ENCODE measurements at places on chromosomes 6 and 20. TPM values are rescaled to one million over a fixed set of nuclear protein-coding genes. Genes with fewer than 3 reads are reported as not detected.

DNA sequence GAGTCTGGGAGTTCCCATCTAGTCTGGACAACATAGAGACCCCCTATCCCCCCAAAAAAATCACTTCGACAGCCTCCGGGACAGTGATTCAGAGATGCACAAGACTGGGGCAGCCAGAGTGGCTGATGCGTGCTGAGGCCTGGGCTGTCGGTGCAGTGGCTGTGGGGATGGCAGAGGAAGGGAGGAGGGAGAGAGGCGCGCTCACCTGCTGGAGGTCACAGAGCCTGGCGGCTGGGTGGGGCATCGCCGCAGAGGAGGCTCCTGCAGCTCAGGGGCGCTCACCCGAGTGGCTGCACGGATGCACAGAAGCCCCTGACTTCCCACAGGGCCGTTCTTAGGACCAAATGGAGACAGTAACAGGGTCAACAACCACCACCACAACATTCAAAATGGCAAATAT is 182.8 kb downstream of the SMOC2 start:
- DNase-seq = no peak

- no peak for DNase-seq
These were observed 137.4 kb upstream of the HDAC2 start for GRCh38 chr6:114108119-114109002.

Gene L3MBTL1
- 1.8 TPM for polyA plus RNA-seq

GRCh38 chr6:166541366-166541765 is 45.1 kb downstream of the RAMACL start:
- DNase-seq = no peak

Gene B4GALT5
- polyA plus RNA-seq = 2.0 TPM

DNA sequence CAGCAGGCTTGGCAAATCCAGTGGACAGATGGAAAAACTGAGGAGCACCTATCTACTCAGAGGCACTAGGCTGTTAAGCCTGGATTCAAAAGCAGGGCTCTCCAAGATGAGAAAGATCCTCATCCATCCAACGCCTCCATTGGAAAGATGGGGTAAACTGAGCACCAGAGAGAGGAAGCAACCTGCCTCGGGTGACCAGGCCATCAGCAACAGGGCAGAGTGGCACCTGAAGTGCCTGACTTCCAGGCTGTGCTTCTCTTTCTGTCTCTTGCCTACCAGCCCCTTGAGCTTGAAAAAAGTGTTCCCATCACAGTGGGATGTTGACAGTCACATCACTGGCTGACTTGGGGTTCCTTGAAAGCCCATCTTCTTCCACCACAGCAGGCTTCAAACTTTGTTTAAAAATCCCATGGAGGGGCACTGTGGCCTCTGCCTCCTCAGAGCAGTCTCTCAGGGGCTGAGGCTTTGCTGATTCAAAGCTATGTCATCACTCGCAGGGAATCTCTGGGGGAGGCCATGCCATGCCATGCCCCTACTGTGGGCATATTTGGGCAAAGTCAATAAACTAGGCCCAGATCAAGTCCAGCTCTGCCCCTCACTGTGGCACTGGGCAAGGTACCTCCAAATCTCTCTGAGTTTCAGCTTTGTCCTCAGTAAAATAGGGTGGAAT is 44.8 kb upstream of the TGM2 start:
- DNase-seq = no peak

GRCh38 chr6:18585032-18585573 is 198.0 kb downstream of the RNF144B start:
- DNase-seq = no peak

DNA sequence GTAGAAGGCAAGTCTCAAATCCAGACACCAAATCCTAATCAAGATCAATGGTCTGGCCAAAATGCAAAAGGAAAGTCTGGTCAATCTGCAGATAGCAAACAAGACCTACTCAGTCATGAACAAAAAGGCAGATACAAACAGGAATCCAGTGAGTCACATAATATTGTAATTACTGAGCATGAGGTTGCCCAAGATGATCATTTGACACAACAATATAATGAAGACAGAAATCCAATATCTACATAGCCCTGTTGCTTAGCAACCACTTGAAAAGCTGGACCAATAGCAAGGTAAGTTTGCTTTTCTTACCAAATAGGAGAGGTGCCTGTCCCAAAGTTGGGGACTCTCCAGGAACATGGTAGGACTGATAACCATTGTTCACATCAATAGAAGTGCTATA is 2.0 kb downstream of the SEMG2 start:
- DNase-seq = no peak

Gene STX11
- polyA plus RNA-seq = 16.7 TPM

Gene TNFAIP3
- 127 TPM for polyA plus RNA-seq

DNA sequence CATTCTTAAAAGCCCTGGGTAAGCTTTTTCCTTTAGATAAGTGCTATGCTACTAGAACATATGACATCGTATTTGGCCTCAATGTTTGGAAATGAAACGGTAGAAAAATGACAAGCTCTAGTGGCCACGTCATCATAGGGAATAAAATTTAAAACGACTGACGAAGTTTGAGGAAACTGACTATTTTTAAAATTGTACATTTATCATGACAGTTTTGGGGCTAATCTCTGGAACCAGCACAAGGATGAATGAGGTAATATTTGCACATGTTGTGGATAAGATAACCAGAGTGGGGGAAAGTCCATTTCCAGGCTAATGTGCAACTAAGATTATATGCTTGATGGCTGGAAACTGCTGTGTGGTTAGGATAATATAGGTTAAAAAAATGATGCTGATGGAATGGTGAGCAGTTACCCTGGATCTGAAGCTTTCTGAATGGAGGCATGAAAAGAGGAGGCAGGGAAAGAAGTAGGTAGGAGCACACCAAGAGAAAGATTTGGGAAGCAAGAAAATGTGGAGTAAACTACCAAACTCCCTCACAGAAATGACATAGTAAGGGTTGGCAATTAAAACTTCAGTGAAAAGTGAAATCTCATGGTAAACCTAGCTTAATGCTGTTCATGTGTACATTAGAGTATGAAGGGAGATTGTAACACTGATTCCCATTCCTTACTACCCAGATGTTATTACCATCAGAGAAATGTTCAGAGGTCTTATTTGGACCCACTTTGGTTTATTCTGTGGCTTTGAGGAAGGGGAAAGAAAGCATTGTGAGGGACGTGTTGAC is 42.7 kb upstream of the CEP162 start:
- DNase-seq = no peak

Gene ADGRF5
- not detected for polyA plus RNA-seq

GRCh38 chr20:43388268-43389002 is 69.3 kb upstream of the SRSF6 start:
- no peak for DNase-seq

DNA sequence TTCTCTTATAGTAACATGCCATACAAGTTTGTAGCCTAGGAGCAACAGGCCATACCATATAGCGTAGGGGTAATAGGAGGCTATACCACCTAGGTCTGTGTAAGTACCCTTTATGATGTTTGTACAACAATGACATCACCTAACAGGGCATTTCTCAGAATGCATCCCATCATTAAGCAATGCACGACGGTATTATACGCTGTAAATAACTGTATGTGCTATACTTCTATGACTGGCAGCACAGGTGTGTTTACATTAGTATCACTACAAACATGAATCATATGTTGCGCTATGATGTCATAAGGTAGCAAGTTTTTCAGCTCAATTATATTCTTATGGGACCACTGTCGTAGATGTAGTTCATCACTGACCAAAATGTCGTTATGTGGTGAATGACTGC is 31.0 kb downstream of the ADNP start:
- no peak for DNase-seq

DNA sequence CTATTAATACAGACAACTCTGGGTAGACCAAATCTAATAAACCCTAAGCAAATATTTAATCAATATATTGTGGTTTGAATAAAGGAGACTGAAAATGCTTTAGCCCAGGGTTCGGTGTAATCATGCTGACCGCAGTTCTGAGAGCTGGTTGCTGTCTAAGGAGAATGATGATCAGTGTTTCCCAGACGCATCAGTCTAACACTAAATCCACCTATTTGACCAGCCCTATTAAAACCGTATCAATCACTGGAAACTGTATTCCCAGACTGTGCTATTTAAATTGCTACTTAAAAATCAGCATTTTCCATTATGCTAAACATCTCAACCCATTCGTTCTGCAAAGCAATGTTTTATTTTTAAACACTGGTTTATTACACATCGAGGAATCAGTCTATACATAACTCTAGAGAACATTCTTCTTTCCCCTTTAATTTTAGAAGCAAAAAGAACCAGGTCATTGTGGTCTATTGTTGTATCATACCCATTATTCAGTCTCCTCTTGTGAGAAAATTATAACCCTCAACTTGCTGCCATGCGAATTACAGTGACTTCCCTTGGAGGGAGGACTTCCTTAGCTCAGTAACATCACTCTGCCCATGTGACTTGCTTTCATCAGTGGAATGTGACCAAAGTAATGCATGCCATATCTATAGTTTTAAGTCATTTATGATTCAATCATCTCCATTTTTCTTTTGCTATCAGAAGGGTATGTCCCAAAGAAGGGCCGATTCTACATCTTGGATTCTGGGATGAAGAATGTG is 515.2 kb upstream of the JAG1 start:
- no peak for DNase-seq

GRCh38 chr6:11556309-11556708 is 18.8 kb downstream of the TMEM170B start:
- no peak for DNase-seq

GRCh38 chr6:88810701-88811100 is 152.7 kb downstream of the RNGTT start:
- no peak for DNase-seq

- no peak for DNase-seq
These were observed 1.3 kb downstream of the PHACTR2 start for GRCh38 chr6:143679041-143679440.

GRCh38 chr6:28643017-28643740 is 117.5 kb downstream of the GPX5 start:
- DNase-seq = no peak

DNA sequence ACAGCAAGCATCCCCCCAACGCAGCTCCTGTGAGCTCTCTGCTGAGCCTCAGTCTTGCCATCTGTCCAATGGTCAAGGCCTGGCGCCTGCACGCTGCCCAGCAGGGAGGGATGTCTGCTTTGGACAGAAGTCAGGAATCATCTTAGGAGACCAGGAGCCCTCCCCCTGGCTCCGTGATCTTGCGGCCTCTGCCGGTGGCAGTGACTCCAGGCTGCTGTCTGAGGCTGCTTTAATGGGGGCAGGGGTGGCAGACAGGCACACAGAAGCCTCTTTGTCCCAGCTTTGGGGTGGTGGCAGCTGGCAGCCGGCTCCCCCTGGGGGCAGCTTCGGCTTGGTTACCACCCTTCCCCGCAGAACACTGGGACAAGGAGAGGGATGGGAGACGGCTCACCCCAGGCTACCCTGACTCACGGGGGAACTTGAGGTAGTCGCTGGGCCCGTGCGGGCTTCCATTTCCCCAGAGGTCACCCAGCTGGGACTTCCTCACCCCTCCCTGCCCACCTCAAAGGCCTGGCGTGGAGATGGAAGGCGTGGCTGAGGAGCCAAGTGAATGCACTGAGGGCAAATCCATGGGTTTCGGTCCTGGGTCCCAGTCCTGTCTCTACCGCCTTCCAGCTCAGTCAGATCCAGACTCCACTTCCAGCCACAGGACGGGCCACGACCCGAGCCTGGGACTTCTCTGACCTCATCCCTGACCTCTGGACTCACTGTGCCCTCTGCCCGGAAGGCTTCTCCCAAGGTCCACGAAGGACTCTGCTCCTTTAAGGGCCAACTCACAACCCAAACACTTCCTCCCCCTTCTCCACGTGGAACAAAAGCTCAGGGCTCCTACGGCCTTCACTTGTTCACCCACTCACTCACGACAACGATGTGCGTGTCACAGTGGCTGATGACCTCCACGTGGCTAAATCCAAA is 14.8 kb downstream of the PEDS1 start:
- no peak for DNase-seq

GRCh38 chr6:146301764-146302163 is 241.9 kb upstream of the RAB32 start:
- DNase-seq = no peak

- no peak for DNase-seq
These were observed 314.0 kb upstream of the JAG1 start for GRCh38 chr20:10987651-10988383.

DNA sequence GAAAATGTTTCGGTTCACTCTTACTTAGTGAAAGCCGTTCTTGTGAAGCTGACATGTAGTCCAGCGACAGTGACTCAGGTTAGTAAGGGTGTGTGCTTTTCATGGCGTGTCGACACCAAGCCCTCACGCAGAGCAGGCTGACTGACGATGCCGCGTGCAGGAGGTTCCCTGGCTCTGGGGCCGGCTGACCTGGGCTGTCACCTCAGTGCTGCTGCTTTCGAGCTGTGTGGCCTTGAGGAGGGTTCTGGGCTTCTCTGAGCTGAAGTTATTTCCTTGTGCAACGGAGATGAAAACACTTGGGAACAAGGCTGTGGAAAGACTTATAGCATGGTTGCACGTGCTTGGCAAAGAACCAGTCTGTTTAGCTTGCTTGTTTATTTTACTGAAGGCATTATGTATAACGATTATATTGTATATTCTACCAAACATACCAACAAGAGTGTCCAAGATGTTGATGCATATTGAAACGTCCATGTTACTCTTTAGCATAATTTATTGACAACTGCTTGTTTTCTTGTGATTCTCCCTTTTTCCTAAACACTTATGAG is 59.2 kb downstream of the PHACTR3 start:
- DNase-seq = no peak

Gene KIAA1755
- polyA plus RNA-seq = not detected

Gene CYP24A1
- polyA plus RNA-seq = 0.40 TPM

- no peak for DNase-seq
These were observed 10.0 kb upstream of the PACSIN1 start for GRCh38 chr6:34455831-34456230.

DNA sequence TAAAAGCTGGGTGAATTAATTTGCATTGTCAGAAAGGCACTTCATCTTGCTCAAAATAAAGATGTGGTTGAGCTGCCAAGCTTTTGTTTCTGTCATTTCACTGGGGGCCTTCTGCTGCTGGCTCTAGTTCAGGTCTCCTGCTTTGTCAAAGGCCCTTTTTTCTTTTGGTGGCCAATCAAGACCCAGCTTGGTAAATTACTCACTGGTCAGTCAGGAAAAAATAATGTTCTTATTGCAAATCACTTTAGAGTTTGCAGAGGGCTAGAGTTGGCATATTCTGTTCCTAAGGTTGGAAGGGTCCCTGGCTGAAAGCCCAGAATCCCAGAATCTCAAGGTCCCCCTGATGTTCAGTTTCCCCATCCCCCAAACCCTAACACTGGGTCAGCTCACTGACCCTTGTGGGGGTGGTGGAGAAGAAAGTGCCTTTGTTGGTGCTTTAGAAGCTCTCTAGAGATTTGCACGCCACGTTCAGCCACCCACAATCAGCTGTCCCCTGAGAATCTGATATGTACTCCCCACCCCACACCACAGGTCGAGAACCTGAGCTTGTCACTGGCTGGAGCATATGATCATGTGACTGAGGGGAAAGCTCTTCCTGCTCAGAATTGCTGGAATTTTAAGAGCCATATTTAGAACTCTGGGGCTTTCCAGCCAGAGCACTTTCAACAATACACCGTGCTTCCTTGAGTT is 21.7 kb upstream of the BNIP5 start:
- DNase-seq = no peak

DNA sequence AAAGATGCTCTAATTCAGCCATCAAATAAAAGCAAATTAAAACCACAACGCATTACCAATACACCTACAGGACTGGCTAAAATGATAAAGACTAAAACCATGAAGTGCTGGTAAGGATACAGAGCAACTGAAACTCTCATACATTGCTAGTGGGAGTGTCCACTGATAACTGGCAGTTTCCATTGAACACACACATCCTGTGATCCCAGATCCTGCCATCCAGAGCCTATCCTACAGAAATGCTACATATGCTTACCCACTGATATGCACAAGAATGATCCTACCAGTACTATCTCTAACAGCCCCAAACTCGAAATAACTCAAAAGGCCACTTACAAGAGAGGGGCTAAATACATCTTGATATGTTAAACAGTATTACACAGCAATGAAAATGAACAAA is 81.0 kb downstream of the FYN start:
- no peak for DNase-seq
